ENCODE measurements at places on chromosomes 3 and 15. TPM values are rescaled to one million over a fixed set of nuclear protein-coding genes. Genes with fewer than 3 reads are reported as not detected.

DNA sequence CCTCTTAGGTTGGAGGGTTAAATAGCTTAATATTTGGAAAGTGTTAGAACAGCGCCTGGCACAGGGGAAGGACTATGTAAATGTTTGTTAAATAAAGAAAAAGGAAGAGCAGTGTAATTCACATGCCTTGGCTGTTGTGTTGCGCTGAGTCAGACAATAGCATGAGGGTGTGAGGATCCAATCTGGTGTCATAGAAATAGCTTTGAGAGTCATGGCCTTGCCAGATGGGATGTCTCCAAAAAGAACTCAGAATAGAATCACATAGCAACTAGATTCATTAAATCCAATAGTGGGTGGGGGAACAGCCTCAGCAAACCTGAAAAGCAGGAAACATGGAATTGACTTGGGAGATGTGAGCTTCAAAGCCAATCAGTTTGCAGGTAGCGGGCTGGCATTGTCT lies 3.9 kb upstream of the RBSN start:
- H3K4me3 ChIP-seq, result no peak overlapping the region
- no peaks in the 10 kb centered on the region for H3K36me3 ChIP-seq
- peaks cover 24% of the 10 kb centered on the region for H3K4me1 ChIP-seq

The FANCD2OS gene
- not detected for total RNA-seq

GRCh38 chr15:82530606-82531379 lies 9.5 kb downstream of the RPS17 start:
- H3K27ac ChIP-seq, result no peak overlapping the region
- peak; percentile 78 for DNase-seq
- H3K4me1 ChIP-seq, result peaks cover 5% of the 10 kb centered on the region
- H3K36me3 ChIP-seq, result peaks cover 15% of the 10 kb centered on the region
- H3K27me3 ChIP-seq, result no peaks in the 10 kb centered on the region

DNA sequence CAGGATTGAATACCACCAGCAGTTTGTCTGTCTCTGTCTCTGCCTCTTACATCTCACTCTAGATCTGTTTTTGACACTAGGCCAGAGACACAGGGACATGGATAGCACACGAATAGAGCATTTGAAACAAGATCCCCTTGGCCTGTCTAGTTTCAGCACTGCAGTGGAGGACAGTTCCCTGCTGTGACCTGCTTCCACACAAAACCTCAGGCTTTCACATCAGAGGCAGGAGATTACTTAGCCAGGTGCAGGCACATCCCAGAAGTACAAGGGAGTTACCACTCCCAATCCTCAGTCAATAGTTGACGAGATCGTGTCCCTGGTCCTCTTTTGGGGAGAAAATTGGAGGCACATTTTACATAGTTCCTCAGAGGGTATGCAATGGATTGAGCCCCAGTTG lies 34.0 kb upstream of the CCK start:
- H3K27ac ChIP-seq, result no peak overlapping the region
- H3K36me3 ChIP-seq, result no peaks in the 10 kb centered on the region
- H3K4me3 ChIP-seq, result no peak overlapping the region
- no peaks in the 10 kb centered on the region for H3K4me1 ChIP-seq

DNA sequence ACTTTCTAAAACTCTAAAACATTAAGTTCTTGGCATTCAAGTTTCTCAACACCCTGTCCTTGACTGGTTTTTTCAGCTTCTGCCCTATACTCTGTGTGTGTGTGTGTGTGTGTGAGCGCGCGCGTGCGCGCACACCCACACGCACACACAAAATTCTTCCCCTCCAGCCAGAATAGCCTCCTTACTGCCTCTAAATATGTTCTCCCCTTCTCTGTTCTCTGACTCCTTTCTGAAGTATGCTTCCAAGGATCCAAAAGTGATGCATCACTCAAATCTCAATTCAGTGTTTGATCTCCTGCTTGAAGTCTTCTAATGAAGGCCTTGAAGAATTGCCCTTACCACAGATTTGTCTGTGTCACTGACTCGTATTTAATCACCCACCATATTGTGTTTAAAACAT lies 129.8 kb downstream of the SLC25A26 start:
- DNase-seq, result no peak
- peaks cover 17% of the 10 kb centered on the region for H3K36me3 ChIP-seq
- peaks cover 28% of the 10 kb centered on the region for H3K4me1 ChIP-seq
- H3K27me3 ChIP-seq, result no peaks in the 10 kb centered on the region
- H3K4me3 ChIP-seq, result no peak overlapping the region

The ACSBG1 gene
- 5.5 TPM for total RNA-seq

DNA sequence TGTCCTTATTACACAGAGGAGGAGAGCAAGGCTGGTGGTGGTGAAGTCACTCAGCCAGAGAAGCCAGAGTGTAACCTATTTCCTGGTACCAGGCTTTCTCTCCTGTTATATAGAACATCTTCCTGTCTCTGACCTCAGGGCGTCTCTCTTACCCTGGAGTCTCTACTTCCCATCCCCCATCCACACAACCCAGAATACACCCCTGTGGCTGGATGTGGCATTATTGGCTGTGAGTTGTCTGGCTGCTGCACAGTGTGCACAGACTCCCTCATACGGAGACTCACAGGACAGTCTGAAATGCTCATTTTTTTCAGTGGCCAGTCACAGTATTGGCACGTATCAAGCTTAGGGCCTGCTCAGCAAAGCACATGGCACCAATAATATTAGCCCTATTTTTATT lies 8.6 kb downstream of the PODXL2 start:
- H3K27ac ChIP-seq, result no peak overlapping the region
- H3K36me3 ChIP-seq, result peaks cover 2% of the 10 kb centered on the region
- H3K27me3 ChIP-seq, result no peaks in the 10 kb centered on the region
- no peak overlapping the region for H3K4me3 ChIP-seq
- H3K4me1 ChIP-seq, result peaks cover 28% of the 10 kb centered on the region

DNA sequence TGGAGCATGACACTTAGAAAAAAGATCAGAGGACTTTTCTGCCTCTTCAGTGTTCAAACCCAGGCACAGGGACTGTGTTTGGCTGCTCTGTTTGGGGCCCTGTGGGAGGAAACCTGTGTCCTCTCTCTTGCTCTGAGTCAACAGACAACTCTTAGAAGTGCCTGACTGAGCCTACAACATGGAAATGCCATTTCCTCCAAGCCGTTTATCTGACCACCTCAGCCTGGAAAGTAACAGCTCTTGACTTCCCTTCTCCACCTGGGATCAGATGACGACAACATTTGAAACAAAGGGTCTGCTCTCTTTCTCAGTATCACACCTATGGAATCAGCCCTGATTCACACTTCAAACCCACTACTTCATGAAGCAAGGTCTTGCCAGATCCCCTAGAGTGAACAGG lies 91.3 kb upstream of the CTDSPL start:
- H3K4me1 ChIP-seq, result peaks cover 33% of the 10 kb centered on the region
- DNase-seq, result no peak
- no peaks in the 10 kb centered on the region for H3K27me3 ChIP-seq
- H3K27ac ChIP-seq, result no peak overlapping the region
- no peaks in the 10 kb centered on the region for H3K36me3 ChIP-seq
- H3K4me3 ChIP-seq, result no peak overlapping the region

Data from neural crest cell (in vitro differentiated cells).